ENCODE measurements at places on chromosomes 4 and X. TPM values are rescaled to one million over a fixed set of nuclear protein-coding genes. Genes with fewer than 3 reads are reported as not detected.

- DNase-seq = no peak
These were observed 126.1 kb downstream of the INPP4B start for GRCh38 chr4:142719854-142720541.

GRCh38 chrX:49884290-49884862 lies 5.1 kb downstream of the USP27X start:
- DNase-seq = no peak

DNA sequence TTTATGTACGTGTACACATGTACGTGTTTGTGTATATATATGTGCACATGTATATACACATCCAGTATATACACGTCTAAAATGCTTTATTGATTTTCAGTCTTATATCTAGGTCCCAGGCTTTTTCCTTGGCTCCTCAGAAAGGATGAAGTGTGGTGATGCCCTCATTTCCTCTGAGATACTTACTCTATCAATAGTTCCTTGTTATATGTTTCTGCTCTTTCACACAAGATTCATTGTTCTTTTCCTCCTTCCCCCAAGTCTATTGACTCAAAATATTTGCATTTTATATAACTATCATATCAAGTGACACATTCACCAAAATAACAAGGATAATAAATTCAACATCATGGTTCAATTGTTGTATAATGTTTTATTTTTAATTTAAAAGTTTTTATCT lies 359.2 kb downstream of the EPHA5 start:
- no peak for DNase-seq

GRCh38 chr4:40749717-40750460 lies at the start of gene NSUN7:
Gene NSUN7, plus strand, starts transcription at chr4:40749955. Its CDS starts 739 bp downstream, at chr4:40750694.
- peak; percentile 25 for DNase-seq

- DNase-seq = no peak
These were observed 427.9 kb upstream of the SLIT2 start for GRCh38 chr4:19823781-19824180.

GRCh38 chr4:10033191-10033881 lies 12.0 kb upstream of the SLC2A9 start:
- DNase-seq = no peak

DNA sequence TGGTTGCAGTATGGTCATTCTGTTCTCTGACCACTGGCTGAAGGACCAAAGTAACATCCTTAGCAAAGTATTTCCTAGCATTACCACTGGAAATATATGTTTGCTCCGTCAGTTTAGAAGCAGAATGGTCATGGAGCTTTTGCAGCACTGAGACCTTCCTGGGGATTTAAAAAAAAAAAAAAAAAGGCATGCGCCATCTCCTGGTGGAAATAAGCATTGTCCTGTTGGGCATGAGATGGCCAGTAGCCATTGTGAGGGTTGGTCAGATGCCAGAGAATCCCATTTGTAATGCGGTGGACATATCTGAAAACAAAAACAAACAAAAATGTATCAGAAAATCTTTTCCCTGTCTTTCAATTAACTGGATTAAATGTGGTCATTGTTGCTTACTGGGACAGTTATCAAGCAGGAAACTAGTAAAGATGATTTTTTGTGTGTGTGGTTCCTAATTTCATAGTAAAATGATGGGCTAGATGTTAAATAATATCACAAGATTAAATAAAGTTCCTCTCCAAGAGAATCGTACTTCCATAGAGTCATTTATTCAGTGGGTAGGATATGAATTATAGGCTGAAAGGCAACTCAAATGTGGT lies 139.6 kb downstream of the SOWAHB start:
- DNase-seq = no peak

- no peak for DNase-seq
These were observed 67.9 kb upstream of the ARX start for GRCh38 chrX:25083661-25084060.

DNA sequence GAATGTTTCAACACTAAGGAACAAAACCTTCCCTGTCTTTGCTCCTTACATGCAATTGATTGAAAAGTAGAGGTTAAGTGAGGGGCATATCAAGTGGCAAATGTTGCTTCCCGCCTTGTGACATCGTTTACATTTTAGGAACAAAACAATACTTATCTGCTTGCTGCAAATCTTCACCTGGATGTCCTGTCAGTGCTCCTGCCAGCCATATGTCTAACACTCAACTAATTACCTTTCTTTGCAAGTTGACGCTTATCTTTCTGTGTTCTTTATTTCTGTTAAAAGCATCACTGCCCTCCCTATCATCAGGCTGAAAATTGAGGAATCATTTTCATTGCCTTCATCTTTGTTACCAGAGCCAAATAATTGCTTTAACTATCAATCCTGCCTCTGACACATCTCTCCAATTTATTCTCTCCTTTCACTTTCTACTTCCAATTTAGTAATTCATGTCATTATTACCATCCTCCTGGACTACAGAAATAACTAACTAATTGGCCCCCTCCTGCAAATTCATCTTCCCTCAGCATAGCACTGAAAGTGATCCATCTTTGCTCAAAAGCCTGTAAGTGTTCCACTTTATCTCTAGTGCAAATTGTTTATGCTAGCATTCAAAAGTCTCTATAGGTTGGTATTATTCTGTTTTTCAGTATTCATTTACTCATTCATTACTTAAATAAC lies 298.7 kb upstream of the ATOH1 start:
- no peak for DNase-seq

DNA sequence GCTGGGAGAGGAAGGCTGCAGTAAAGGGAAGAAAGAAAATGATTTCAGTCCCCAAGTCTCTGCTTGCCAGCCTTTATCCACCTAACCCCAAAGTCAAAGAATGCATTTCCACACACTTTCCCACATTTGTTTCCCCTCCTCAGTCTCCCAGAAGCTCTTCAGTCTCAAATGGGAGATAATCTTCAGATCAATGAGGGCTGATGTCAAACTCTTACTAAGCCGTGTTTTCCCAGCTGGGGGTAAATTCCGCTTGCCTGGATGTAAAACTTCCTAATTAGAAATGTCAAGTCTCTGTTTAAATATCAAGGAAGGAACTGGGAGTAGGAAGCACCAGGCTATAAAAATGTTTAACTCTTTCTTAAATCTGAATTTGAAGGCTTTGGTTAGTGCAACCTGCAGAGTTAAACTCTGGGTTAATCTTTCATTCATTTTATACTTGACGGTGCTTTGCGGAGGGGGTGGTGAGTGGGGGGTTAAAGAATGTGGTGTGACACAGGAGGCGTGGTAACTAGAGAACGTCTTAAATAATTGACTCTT lies 601.4 kb upstream of the ACTRT1 start:
- no peak for DNase-seq

DNA sequence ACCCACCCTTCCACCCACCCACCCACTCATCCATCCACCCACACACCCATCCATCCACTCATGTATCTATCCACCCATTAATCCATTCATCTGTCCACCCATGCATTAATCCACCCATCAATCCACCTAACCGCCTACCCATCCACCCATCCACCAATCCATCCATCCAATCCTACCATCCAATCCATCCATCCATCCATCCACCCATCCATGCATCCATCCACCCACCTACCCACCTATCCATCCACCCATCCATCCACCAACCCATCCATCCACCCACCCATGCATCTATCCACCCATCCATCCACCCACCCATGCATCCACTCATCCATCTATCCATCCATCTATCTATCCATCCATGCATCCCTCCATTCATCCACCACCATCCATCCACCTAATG lies 34.8 kb upstream of the AFAP1 start:
- DNase-seq = no peak

DNA sequence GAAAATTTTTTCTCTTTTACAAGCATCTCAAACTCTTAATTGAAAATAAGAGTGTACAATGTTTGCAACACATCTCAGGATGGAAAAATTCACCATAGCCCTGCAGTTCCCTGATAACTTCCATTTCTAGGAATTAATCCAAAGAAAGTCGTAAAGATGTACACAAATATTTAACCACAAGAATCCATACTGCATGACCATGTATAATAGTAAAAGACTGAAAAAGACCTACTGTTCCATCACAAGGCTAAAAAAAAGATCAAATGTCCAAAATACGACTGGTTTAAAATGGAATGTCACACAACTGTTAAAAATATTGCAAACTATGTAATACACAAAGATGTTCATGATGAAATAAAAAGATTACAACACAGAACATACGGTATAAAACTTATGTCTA lies 32.1 kb downstream of the HUWE1 start:
- no peak for DNase-seq

DNA sequence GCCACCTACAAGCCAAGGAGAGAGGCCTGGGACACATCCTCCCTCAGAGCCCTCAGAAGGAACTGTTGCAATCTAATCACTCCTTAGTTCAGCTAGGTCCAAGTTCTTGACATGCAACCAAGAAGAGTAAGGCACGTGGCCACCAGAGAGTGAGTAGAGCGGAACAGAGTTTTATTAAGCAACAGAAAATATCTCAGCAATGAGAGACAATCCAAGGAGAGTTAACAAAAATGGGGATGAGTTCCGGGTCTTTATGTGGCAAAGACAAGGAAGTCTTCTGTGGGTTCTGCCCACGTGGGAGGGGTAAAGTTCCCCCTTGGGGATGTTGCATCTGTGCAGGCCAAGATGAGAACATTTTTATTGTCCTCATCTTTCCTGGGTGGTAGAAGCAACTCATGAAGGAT lies 38.5 kb upstream of the PROM1 start:
- DNase-seq = no peak

DNA sequence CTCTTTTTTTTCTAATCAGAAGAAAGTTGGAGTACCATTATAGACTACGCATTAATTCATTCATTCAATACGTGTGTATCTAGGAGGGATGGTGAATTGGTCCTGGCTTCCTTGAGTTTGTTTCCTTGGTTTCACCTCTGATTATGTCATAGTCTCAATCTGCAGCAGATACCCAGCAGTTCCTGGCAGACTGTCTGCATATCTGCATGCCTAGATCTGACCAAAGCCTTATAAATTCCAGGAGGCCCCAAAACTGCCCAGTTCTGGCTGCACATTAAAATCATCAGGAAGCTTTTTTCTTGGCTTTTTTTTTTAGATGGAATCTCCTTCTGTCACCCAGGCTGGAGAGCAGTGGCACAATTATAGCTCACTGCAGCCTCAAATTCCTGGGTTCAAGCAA lies 27.2 kb upstream of the SLC34A2 start:
- DNase-seq = no peak

GRCh38 chr4:188408244-188409030 lies 269.2 kb downstream of the TRIML1 start:
- peak; percentile 2 for DNase-seq

DNA sequence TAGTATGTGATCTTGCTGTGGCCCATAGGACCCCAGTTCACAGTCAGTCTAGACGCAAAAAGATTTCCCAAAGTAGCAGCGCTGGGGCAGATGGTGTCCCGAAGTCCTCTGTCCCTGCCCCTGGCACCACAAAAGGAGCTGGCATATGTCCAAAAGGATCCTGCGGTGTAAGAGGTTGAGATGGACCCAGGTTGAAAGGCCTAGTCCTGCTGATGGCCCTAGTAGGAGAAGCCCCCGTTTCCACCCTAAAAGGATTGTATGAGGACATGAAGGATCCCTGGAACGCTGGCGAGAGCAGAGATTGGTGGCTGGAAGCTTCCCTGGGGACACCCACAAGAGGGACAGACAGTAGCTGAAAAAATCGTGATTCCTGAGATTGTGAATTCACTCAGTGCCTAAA lies 58.0 kb upstream of the DCAF8L1 start:
- no peak for DNase-seq

- no peak for DNase-seq
These were observed 80.2 kb upstream of the FRMPD4 start for GRCh38 chrX:12058087-12058486.

DNA sequence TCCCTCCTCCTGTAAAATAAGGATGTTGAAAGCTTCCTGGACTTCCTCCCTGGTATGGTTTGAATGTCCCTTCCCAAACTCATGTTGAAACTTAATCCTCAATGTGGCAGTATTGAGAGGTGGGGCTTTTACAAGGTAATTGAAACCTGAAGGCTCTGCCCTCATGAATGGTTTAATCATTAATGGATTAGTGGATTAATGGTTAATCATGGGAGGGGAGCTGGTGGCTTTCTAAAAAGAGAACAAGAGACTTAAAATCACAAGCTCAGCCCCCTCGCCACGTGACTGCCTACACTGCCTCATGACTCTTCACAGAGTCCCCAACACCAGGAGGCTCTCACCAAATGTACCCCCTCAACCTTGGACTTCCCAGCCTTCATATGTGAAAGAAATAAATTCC lies 124.6 kb upstream of the ANXA3 start:
- DNase-seq = no peak

- DNase-seq = no peak
These were observed 18.2 kb downstream of the RGS12 start for GRCh38 chr4:3311095-3311372.

DNA sequence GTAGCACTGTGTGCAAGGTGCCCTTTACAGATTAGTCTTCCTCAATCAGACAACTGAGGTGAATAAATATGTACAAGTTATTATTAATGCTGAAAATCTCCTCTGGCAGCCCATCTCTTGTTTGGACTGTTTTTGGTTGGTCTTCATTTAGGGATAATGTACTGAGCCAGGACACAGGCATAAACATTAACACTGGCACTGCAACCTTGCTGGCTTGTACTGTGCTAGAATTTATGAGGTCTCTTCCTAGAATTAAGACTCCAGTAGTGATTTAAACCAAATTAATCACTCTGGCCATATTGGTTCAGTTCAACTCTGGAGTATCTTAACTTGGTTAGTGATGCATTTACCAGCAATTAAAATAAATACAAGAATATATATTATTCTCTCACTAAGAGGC lies 244.7 kb upstream of the GK2 start:
- DNase-seq = no peak

- peak; percentile 14 for DNase-seq
These were observed 492.1 kb downstream of the IL15 start for GRCh38 chr4:142128529-142128928.

DNA sequence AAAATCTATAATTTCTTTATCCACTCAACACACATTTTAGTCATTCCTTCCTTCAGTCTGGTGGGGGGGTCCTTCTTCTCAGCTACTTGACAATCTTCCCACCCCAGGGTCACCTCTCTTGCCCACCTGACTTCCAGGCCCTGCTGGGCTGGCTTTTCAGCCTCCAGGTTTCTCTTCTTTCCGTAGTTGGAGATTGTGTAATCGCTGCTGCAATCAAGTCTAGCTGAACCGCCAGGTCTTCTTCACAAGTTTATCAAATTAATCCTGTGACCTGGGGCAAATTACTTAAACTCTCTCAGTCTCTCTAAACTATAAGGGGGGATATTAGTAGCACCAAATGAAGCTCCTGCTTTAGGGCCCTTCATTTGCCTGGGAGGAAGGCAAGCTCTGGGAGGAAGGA lies 102.9 kb upstream of the TNIP3 start:
- no peak for DNase-seq

LRAT gene
- total RNA-seq = 0.58 TPM

AKAP4 gene
- 0.32 TPM for total RNA-seq

NAP1L2 gene
- total RNA-seq = 7.2 TPM

MAOB gene
- total RNA-seq = 12.3 TPM

ZNF280C gene
- 13.0 TPM for total RNA-seq

EGF gene
- total RNA-seq = 3.0 TPM

PTPN13 gene
- 92.4 TPM for total RNA-seq

Measured in urinary bladder (tissue), 4 donors.